ENCODE measurements at places on chromosomes 1 and 21.

DNA sequence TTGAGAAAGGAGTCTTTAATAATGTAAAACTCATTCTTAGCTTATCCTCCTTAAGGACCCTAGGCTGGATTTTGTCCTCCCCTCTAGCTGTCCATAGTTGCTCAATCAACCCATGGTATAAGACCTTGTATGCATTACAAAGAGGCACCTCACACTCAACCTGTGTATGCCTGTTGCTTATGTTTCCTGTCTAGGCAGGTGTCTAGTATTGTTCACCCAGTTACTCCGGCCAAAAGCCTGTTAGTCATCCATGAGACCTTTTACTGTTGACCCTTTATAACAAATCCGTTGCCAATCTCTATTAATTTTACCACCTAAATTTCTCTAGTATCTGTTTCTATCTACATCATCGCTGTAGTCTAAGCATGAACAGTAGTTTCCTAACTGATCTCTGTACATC is 3.7 kb downstream of the LYPLAL1 start:
- DNase-seq = no peak

GRCh38 chr1:224739997-224740684 is 124.0 kb downstream of the CNIH3 start:
- DNase-seq = no peak

DNA sequence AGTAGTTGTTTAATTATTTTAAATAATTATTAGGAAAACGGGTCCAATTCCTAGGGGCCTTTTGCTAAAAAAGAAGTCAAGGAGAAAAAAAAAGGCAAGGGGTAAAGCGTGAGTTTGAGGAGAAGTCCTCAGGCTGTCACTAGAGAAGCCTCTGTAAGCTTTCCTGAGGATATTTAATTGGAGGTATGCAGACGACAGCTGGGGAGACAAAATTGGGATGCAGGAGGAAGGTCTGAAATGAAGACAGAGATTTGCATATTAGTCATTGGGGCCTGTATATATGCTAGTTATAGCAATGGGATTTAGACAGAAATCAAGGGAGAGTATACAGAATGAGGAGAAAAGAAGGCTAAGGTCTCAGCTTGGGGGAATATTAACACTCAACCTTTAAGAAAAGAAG is 8.6 kb downstream of the ATP6V1G3 start:
- DNase-seq = no peak

GRCh38 chr1:32868806-32869455 is 1.8 kb downstream of the FNDC5 start:
- no peak for DNase-seq

DNA sequence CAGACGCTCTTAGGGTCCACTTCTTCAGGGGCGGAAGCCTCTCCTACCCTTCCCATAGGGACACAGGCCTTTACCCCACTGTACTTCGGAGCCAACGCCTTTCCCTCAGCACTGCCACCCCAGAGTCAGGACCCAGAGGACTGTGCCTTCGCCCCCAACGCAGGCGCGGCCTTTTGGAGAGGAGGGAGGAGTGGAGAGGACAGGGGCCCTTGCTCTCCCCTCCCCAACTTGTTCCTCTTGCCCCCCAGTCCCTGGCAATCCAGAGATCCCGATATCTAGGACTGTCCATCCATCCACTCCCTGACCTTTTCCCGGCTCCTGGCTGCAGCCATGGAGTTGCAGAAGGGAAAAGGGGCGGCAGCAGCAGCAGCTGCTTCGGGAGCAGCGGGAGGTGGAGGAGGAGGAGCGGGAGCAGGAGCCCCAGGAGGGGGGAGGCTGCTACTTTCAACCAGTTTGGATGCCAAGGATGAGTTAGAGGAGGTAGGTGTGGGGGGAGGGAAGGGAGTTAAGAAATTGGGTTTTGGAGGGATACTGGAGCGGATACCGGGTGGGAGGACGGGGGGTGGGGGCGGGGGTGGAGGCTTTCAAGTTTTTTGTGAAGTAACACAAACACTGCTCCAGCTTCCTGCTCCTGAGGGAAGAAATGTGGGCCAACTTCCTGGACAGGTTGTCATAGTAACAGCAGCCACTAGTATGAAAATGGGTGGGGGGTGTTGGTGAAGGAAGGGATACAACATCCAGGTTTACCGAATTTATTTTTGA is 636 bp downstream of the INTS3 start:
- DNase-seq = peak; percentile 26

DNA sequence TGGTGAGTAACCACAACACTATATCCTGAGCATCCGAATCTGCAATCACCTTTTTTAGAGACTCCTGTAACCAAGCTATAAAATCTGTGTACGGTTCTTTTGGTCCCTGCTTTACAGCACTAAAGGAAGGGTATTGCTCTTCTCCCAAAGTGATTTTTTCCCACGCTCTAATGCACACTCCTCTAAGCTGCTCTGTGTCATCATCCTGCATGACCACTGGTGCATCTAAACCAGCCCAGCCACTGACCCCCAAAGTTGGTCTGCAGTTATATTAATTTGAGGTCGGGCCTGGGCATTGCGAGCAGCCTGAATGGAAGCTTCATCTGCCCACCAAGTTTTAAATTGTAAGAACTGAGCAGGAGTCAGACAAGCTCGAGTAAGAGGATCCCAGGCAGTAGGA is 480.0 kb downstream of the PTPRU start:
- DNase-seq = no peak

DNA sequence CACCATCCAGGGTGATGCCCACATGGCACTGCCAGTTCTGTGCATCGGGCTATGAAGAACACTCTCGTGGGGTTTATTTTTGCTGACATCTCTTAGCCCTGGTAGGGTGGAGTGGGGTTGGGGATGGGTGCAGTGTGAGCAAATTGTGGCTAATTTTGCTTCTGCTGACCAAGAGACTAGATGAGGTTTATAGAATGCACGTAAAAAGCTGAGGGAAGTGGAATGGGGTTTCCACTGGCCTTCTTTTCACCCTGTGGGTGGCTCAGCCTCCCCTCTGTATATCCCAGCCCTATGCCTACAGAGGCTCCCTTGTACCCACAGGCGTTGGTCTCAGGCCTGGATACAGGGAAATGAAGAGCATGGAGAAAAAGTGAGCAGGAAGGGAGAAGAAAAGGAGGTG is 44.1 kb upstream of the RAB4A start:
- DNase-seq = no peak

DNA sequence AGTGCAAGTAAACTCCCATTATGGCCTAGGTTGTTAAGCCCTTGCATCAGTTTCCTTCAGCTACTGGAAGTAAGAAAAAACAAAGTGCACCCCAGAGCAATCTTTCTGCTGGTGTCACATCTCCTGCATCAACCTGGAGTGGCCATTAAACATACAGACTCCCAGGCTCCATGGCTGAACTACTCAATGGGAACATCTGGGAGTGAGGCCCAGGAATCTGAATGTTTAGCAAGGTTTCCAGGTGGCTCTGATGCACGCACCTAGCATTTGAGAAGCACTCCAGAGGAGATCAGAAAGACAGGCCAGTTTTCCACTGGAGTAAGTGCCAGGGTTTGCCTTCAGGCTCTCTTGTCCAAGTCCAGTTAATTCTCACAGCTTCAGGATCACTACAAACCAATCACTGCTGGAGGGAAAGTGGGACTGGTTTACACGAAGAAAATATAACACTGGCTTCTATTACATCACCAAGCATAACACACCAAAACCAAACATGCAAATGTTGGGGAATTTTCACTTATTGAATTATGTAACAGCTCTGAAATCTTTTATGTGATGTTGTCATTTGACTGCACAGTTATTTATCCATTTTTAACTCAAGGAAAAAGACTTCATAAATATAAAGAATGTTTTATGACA is 22.3 kb upstream of the ABCA4 start:
- no peak for DNase-seq

GRCh38 chr21:18007121-18007520 is 188.0 kb upstream of the C21orf91 start:
- DNase-seq = no peak

GRCh38 chr1:3892748-3893147 is 7.3 kb downstream of the C1orf174 start:
- DNase-seq = no peak

GRCh38 chr21:32806810-32807386 is 35.3 kb upstream of the PAXBP1 start:
- no peak for DNase-seq

DNA sequence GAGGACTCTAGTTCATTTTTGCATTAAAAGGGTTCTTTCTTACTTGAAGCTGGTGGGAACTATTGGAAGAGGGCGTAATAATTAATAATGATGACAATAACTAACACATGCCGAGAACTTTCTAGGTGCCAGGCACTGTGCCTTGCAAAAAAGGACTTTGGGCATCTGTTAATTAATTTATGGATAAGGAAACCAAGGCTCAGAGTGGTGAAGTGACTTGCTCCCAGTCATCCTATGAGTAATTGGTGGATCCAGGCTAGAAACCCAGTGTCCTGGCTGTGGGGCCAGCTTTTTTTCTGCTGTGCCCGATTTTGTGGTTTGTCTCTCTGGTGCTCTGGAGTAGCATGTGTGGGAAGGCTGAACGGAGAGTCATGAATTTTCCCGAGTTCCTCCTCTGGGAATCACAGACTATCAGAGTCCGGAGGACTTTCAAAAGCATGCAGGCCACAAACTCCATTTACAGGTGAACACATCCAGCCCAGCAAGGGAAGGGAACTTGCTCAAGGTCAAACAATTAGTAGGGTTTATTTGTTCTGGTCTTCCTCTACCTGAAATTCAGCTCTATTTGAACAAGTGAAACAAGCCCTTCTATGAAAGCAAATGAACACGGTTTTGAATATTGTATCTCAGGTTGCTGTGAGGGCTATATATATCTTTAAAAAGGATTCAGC is 23.4 kb downstream of the ROR1 start:
- DNase-seq = no peak

All from progenitor cell of endocrine pancreas (in vitro differentiated cells).